ENCODE measurements at places on chromosomes 1 and 21.

- DNase-seq = no peak
Measured at GRCh38 chr1:36124404-36125128, 456 bp downstream of the COL8A2 start.

DNA sequence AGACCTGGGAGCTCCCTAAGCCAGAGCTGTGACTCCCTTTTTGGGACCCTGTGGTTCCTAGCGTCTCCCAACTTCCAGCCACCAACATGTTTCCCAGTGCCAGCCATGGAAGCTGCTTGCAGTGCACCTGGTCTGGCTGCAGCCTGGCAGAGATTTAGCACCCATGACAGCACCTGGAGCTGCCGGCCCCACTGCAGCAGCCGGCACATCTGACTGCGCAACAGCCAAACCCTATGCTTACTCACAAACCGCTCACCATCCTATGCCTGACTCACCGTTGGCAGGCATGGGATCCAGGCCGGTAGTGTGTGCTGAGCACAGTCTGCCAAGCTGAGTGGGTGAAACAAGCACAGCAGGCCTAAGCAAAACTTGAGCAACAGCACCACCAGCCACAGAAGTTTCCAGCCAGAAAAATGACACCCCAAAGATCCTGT is 435.9 kb upstream of the PRMT6 start:
- DNase-seq = no peak

- no peak for DNase-seq
Measured at GRCh38 chr1:204545202-204545601, 29.0 kb downstream of the MDM4 start.

GRCh38 chr1:175191659-175192058 is 917 bp downstream of the KIAA0040 start:
- no peak for DNase-seq

DNA sequence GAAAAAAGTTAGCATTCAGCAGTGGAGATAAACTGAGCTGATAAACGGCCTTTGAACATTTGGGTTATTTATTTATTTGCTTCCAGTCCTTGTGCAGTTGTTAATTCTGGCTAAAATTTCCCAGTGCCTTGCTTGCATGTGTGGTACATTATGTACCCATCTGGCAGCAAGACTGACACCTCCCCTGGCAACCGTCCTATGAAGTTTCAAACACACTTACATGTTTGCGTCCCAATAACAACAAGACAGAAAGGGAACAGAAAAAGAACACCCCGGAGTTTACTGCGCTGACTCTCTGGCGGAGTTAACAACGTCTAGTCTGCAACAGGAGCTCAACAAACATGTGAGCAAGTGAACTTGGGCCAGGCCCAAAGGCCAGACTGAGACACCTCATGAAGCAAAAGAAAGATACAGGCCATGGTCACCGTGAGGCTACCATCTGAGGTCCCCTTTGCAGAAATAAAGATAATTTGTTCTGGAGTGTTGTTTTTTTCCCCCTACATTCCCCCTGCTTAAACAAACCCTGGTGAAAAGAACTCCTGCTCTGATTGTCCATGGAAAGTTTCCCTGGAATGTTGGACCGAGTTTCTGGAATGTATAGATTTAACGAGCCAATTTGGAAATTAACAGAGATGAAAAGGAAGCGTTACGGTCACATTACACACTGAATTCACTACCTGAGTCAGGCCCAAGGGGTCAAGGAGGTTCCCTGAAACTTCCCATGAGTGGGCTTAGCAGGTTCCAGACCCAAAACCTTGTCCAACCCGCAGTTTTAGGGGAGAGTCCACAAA is 33.4 kb downstream of the TRABD2B start:
- no peak for DNase-seq

DNA sequence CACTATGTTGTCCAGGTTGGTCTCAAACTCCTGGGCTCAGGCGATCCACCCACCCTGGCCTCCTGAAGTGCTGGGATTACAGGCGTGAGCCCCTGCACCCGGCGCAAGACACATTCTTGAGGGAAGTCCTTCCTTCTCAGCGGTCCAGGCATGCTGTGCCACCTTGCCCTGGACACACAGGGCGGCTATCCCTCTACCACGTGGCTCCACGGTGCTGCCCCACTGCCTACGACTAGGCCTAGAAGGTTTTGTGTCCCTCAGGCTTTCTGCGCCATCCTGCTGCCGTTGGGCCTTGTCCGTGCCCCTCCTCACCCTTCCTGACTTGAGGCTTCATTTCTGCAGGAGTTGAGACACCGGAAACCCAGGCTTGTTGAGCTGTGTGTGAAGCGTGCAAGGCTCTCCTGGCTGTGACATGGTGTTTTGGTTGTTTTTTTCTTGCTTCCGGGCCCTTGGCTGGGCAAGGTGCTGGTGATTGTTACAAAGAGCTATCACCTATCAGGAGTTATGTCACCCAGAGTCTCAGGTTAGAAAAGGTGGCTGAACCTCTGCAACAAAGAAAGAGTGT is 13.9 kb downstream of the C1orf174 start:
- no peak for DNase-seq

- DNase-seq = no peak
Measured at GRCh38 chr1:75742047-75742625, 17.6 kb downstream of the ACADM start.

DNA sequence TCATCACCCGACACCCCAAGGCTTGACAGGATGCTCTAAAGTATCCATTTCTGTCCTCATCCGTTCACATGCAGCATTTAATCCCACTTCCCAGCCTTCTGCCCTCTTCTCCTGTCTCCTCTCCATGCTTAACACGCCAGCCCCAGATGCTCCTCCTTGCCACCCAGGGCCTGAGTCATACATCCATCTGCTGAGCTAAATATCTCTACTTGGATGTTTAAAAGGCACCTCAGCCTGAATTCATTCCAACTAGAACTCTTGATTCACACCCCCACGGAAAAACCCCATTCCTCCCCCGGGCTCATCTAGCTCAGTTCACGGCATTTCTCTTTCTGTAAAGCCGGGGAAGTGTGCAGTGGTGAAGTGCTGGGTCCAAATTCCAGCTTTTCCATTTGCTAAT is 27.7 kb downstream of the TEX35 start:
- no peak for DNase-seq

DNA sequence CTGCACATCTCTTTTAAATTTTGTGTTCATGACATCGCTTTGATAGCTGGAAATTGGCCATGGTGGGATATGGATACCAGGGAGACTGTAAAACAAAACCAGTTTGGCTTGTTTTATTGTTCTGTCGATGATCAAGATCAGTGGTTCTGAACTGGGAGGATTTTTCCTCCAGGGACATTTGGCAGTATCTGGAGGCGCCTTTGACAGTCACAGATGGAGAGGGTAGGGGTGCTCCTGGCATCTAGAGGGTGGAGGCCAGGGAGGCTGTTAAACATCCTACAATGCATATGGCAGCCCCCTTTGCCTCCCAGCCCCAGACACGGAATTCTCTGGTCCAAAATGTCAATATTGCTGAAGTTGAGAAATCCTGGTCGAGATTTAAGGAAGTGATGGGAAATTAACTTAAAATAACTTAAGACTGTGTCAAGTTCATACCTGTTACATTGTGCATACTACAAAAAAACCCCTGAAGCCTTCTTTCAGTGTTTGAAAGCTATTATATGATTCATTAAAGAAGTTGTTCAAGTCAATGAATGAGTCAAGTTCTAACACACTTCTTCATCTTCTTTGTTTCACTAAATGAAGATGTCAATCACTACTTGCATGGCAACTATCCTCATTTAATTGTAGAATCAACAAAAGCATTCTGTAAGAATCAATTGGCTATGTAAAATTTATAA is 150.9 kb downstream of the KCNJ6 start:
- DNase-seq = no peak

Measured in T follicular helper cell (primary cell).